ENCODE measurements at places on chromosomes 12 and 14. TPM values are rescaled to one million over a fixed set of nuclear protein-coding genes. Genes with fewer than 3 reads are reported as not detected.

GRCh38 chr12:112148031-112148513 lies 22.7 kb downstream of the TRAFD1 start:
- peak; percentile 75 for DNase-seq

TEP1 gene
- total RNA-seq, result 17.2 TPM

CCDC60 gene
- total RNA-seq, result not detected

SDR39U1 gene
- total RNA-seq, result 26.6 TPM

DNA sequence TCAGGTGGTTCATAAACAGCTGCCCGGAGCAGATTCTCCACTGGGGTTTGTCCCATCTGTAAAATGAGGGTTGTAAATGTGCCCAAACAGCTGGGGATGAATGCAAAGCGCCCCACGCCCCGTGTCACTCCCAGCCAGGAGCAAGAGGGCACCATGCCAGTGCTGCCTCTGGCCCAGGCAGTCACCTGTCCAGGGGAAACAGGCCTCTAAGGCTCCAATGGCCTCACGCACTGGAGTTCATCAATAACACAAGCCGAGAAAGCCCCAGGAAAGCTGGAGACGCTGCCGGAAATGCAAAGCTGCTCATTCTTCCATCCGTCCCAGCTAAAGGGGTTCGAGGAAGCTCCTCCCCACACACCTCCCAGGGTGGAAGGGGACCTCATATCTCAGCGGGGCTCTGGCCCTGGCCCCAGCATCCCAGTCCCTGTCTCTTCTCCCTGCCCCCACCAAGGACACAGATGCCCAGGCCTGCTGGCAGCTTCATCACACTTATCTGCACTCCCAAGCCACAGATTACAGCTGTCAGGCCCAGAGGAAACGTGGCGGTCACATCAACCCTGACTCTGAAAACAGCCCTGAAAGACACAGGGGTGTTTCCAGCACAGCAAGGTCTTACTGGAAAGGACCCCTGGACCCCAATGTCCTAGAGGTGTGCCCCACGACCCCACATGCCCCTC lies 21.5 kb downstream of the SCARB1 start:
- DNase-seq, result no peak

GRCh38 chr12:21265932-21266331 lies 68.8 kb downstream of the SLCO1A2 start:
- no peak for DNase-seq

DNA sequence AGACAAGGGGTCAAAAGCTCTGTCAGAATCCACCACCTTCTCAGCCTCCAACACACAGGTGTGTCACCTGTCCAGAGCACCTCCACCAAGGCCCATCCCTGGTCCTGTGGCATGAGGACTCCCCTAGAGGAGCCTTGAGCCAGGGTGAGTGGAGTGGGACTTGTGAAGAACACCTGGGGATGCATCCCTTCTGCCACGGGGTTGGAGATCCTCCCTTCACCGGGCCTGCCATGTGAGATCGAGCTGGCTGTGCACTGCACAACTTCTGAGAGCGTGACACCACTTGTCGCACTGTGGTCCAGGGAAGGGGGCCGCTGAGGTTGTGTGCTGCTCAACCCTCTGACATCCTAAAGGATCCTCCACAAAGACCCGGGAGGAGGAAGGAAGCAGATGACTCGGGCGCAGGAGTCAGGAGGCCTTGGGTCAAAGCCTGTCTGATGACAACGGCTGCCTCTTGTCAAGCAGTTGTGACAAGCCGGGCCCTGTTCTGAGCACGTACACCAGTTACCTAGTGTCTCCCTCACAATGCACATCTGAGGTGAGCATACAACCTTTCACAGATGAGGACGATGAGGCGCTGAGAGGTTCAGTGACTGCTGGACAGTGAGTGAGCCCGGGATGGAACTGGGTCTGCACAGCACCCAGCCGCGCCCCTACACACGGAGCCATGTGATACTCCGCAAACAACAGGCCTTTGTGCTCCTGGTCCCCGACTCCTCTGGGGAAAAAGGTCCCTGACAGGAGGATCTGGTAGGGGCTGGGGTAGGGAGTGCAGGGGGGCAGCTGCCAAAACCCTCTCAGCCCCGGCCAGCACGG lies 35.6 kb downstream of the CHGA start:
- no peak for DNase-seq

DNA sequence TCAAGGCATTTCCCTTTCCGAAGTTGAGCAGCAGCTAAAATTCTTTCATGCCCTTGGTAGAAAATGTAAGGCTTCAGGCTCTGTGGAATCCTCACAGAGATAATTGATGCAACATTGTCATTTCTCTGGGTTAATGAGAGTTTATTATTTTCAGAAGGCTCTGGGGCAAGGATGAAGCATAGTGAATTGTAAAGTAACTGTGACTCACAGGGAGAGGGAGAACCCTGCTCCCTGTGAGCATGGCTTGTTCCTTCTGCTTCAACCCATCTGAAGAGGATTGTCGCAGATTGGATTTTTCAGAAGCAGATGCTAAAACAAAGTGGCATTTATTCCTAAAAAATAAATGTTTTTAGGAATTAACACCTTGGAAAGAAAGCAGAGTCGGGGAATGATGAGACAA lies 41.2 kb downstream of the APOBEC1 start:
- DNase-seq, result no peak

DNA sequence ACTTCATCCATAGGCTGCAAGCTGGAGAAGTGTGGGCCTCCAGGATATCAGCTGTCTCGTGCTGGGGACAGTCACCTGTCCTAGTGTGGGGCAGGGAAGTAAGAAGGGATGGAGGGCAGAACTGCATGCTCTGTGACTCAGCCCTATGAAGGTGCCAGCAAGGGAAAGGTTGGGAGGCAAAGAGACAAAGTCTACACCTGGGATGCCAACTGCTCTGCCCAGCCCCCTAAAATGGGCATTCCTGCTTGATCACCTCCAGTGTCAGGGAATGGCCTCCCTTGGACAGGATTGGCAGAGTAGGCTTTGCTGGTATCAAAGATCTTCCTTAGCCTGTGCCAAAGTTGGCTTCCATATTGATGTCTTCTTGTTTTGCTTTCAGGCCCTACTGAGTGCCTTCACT lies 335.0 kb downstream of the BCL11B start:
- DNase-seq, result no peak

A2M gene
- total RNA-seq, result 0.06 TPM

KRT77 gene
- total RNA-seq, result not detected

DNA sequence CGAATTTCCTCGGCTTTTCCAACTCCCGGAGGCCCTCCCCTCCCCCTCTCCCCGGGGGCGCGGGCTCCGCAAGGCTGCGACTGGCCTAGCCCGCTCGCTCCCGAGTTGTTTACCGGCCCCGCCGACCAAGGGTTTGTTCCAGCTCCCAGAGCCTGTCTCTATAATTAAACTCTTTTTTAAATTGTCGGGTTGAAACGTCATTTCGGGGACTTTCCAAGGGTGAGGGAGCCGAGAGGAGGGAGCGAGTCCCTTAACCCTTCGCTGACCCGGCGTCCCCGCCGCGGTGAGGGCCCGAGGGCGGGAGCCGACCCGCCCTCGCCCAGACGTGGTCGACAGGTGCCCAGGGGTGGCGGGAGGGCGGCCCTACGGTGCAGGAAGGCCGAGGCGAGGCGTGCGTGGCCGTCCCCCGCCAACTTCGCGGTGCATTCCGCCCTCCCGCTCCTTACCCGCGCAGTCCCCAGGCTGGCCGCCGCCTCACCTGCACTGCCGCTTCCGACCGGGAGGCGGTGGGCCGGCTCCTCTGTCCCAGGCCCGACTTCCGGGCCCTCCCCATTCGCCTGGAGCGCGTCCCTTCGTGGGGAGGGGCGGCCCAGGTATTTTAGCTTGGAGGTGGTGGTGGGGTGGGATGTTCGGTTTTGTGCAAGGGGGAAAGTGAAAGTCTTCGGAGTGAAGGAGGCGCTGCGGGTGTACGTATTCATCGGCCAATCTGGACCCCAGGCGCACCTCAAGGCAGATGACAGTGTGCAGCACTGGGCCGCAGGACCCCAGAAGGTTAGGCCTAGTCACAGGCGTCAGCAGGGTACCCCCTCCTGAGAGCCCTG lies 2.9 kb upstream of the ZFP36L1 start:
- DNase-seq, result peak; percentile 70

- peak; percentile 98 for DNase-seq
Measured at GRCh38 chr12:96434107-96434506, 33.9 kb upstream of the CDK17 start.

DNA sequence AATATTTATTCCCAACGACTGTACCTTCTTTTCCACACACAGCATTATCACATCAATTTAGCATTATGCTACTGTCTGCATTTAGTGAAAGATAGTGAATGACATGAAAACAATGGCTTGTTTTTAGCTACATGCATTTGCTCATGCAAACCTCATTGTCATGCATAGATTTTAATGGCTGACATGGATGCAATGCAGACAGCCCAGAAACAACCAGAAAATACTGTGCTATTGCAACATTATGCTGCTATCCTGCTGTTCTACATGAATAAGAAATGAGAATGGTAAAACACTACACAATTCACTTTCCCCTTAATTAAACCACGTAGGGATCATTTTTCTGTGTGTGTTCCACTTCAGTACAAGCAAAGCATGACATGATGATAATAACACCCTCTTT lies 90.8 kb downstream of the LIN7A start:
- DNase-seq, result no peak

DNA sequence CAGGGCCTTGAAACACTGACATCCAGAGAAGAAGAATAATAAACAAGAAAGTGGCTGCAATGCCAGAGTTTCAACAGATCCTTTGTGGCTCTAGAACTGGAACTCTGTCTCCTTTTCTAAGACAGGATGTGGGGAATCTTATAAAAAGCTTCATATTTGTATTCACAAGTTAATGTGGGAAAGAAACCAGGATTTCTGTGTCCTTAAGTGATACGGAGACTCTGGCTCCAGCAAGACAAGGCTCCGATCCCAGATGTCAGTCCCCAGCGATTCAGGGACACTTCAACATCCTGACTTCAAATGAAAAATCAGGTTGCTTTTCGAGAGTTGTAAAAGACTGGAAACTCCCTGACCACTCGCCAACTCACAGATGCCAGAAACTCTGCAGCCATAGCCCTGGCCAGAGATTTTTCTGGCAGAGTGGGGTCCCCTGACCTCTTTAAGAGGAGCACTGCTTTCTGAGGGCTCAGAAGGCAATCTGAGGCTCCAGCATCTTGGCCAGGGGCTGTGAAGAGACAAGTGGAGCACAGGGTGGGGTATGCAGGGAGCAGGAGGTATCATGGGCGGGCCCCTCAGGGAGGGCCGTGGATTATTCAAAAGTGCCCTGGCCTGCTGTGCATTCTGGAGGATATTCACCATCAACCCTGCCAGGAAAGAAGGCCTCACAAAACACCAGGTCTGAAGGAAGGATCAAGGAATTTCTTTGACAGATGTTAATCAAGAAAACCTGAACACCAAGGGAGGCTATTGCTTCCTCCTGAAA lies 53.3 kb downstream of the TMX1 start:
- peak; percentile 14 for DNase-seq

DNA sequence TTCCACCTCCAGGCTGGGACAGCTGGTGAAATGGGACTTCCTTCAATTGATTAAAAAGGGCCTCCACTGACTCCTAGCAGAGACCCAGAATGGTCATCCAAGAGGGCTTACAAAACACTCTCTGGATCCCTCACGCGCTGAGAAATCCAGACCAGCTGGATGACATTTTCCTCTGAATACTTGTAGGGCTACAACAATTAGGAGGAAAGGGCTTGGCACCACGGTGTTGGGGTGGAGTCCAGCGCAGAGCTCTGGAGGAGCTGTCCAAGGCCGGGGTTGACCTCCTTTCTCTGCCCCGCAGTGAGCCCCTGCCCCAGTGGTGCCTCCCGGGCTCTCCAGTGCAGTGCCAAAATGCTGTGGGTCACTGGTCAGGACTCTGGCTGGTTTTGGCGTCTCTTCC lies 189.0 kb upstream of the CCND2 start:
- no peak for DNase-seq

SLC38A4 gene
- total RNA-seq, result 26.5 TPM

Measured in LHCN-M2 (cell line).